ENCODE measurements at places on chromosomes 6 and 20. TPM values are rescaled to one million over a fixed set of nuclear protein-coding genes. Genes with fewer than 3 reads are reported as not detected.

The CCN6 gene
- 0.99 TPM for total RNA-seq

The LPA gene
- total RNA-seq = 2.4 TPM

The SLPI gene
- 8.2 TPM for total RNA-seq

The SLC17A2 gene
- 0.50 TPM for total RNA-seq

The PACSIN1 gene
- 2.5 TPM for total RNA-seq

The ELOVL4 gene
- total RNA-seq = 8.8 TPM

The ECT2L gene
- 0.16 TPM for total RNA-seq

The EPB41L2 gene
- total RNA-seq = 206 TPM

The C6orf52 gene
- total RNA-seq = 14.3 TPM

The YIPF3 gene
- 130 TPM for total RNA-seq

All from testis (tissue), 5 donors.